ENCODE measurements at places on chromosomes 5 and 9. TPM values are rescaled to one million over a fixed set of nuclear protein-coding genes. Genes with fewer than 3 reads are reported as not detected.

Gene ADAMTS13
- 0.75 TPM for total RNA-seq

Gene MORN5
- total RNA-seq = not detected

Gene HTR1A
- total RNA-seq = not detected

Gene TMEFF1
- 3.5 TPM for total RNA-seq

Gene FAM114A2
- 5.5 TPM for total RNA-seq

Gene PAPPA
- total RNA-seq = 2.5 TPM

Gene CORO2A
- total RNA-seq = 5.7 TPM

Gene FGD3
- total RNA-seq = 0.58 TPM

Gene PKD2L2
- not detected for total RNA-seq

Gene UGT3A2
- total RNA-seq = not detected

Gene KCNV2
- total RNA-seq = not detected

- DNase-seq = no peak
Measured at GRCh38 chr5:102782217-102782872, 27.2 kb downstream of the PAM start.

- no peak for DNase-seq
Measured at GRCh38 chr5:177471610-177472356, 1.7 kb downstream of the DBN1 start.

- DNase-seq = peak; percentile 49
Measured at GRCh38 chr5:173012882-173013281, 29.3 kb downstream of the ATP6V0E1 start.

DNA sequence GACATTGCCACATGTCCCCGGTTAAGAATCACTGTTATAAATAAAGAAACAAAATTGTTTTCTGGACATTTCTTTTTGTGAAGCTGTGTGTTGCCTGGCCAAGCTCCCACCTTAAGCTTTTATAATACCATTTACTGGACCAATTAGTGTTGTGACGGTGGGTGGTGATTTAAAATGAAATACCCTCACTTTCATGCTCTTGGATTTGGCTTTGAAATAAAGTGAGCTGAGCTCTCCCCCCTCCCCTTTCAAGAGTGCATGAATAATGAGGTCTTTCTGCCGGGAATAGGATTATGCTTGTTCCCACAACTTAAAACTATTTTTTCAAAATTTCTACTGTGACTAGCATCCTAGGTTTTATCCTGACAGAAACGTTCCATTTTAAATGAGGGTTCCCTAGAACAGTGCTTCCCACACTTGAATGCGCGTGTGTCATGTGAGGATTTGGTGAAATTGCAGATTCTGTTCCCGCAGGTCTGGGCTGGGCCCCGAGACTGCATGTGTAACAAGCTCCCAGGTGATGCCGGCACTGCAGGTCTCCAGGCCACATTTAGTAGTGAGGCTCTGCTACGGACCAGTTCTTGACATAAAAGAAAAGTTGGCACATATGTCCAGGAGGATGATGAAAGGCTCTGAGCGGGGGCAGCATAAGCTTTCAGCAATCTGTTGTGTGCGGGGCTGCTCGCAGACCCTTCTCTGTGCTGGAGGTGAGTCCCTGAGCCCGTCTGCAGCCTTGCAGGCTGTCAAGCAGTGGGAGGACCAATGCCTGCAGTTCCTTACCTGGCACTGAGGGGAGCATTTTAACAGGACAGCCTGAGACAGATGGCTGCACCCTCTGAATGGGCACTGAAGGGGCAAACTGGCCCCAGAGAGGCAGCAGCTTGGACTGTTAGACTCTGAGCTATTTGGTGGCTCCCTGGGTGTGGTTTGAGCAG is 24.4 kb downstream of the IQGAP2 start:
- DNase-seq = no peak

- no peak for DNase-seq
Measured at GRCh38 chr9:114742947-114743346, 61.0 kb upstream of the TEX48 start.

- DNase-seq = no peak
Measured at GRCh38 chr9:98373609-98374008, 118.2 kb upstream of the TBC1D2 start.

GRCh38 chr5:140312067-140312790 is 9.3 kb upstream of the PFDN1 start:
- DNase-seq = peak; percentile 89

- DNase-seq = no peak
Measured at GRCh38 chr5:69498384-69498783, 5.8 kb downstream of the OCLN start.

DNA sequence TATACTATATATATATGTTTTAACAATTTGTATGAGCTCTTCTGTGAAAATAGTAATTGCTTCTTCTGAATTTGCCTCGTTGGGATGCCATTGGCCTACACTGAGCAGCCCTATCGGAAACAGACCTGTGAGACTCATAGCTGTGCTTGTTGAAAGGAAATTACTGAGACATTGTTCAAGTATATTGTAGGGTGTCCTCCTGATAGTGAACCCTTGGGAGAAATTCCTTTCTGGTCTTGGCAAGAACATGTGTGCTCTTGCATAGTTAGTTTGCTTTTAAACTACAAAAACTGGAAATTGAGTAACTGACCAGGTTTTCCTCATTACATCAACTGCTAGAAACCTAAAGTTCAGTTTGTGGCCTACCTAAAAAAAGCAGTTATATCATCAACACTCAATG is 160.9 kb downstream of the LURAP1L start:
- no peak for DNase-seq

- no peak for DNase-seq
Measured at GRCh38 chr5:24805230-24805629, 160.5 kb upstream of the CDH10 start.

DNA sequence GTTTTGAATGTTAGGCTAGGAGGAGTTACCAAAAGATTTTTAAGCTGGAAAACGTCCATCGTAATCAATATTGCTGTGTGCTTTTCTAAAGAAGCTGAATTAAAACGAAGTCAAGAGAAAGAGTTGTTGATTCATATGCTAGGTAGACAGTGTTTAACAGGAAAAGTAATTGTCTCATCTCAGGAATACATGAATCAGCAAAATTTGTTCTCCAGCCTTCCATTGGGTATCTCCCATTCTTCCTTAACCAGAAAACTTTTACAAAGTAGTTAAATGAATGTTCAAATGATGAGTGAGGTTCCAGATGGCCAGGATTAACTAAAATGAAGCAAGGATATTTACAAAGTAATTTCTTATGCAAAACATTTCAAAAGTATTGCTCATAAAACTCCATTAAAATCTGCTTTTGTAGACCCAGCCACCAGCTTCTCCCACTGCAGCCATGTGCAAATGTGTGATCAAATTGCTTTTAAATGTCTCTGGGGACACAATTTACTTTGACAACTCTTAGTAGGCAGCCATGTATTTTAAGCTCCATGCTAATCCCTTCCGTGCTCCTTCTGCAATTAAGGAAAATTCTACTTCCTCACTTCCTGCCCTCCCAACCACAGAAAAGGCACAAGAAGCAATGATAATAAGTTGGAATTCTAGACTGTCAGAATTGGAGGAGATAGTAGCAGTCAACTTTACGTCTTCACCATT is 121.2 kb downstream of the HTR4 start:
- no peak for DNase-seq

DNA sequence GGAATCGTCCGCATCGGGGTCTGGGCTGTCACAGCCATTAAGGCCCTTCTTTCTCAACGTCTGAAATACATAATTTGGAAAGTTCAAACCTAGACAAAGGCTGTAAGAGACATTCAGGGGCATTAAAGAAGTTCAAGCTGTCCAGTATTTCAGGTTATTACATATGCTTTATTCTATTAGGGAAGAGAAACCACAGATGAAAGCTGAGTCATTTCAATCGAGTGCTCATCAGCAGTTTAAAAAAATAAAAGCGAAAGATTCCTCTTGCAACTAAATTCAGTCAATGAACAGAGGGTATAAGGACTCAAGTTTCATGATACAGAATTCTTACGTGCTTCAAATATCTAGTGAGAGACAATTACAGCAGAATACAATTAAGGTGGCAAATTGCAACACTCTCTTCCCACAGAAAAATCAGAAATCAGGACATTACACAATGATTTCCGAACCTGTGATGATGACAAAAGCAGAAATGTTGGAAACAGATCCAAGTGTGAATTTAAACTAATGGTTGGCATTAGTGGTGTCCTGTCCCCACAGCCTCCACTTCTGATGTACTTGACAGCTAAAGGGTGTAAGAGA is 121.6 kb downstream of the MEF2C start:
- no peak for DNase-seq

DNA sequence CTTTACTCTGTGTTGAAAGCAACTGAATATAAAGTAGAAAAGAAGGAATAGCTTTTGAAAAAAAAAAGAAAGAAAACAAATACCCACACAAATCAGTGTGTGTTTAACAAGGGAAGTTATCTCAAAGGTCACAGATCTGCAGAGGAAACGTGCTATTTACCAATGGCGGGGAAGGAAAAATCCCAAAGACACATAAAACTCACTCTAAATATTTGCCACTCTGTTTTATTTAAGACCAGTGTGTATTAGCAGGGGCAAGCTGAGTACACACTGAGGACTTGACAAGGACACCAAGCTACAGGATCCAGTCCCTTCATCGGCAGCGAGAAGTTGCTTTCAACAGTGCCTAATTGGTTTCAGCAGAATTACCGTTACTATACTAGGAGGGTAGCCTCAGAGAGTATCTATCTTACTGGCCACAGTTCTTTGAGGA is 252.5 kb downstream of the DEPDC1B start:
- DNase-seq = no peak

DNA sequence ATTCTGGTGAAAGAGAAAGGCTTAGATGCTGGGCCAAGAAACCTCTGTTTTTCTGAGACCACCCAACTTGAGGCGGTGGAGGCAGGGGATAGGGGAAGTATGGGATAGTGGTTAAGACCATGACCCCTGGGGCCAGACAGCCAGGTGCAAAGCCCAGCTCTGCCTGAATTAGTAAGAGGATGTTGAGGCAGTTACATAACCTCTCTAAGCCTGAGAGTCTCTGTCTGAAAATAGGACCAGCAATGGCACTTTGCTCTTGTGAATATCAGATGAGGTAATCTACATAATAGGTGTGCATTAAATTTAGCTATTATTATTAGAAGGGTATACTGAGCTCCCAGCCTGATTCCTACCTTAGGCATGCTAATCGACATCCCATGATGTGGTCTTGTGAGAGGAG is 68.2 kb downstream of the DOCK2 start:
- DNase-seq = no peak
